Neural progenitor cell (in vitro differentiated cells): ENCODE measurements at places on chromosomes 7 and 10.

- DNase-seq: no peak
These were observed 75.0 kb downstream of the LANCL2 start for GRCh38 chr7:55440040-55440690.

DNA sequence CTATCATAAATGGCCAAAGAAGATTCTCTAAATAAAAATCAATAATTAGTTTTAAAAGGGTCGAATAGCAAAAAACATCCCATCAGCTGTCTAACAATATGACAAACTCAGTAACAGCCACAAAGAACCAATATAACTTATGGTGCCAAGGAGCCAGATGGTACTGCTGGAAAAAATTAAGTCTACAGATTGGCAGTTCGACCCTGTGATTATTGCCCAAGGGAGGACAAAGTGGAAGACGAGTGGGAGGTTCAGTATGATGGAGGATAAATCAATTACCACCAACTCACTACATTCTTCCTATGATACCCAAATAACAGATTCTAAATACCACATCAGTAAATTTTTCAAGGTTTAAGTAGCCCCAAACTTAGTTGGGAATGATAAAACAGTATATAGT lies 49.0 kb downstream of the SKAP2 start:
- DNase-seq: no peak

GRCh38 chr7:18555120-18555519 lies 59.6 kb downstream of the HDAC9 start:
- DNase-seq: no peak

DNA sequence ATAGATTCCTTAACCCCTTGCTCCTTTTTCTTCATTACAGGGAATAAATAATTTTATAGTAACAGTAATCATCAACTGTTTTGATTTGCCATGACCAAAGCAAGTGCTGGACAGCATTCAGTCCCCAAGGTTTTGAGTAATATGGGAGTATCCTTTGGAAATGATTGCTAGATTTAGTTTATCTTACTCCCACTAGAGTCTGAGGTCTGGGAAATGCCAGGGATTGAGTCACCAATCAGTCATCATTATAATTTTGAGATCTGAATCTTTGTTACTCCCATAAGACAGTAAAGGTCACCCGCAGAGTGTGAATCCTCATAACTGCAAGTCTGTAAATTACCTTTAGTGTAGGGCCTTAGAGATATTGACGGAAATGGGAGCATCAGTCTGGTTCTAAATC lies 133.7 kb upstream of the SEMA3E start:
- DNase-seq: no peak

GRCh38 chr7:155981703-155982102 lies 169.4 kb upstream of the SHH start:
- DNase-seq: no peak

- no peak for DNase-seq
These were observed 912.2 kb downstream of the GRID1 start for GRCh38 chr10:85454386-85454785.

DNA sequence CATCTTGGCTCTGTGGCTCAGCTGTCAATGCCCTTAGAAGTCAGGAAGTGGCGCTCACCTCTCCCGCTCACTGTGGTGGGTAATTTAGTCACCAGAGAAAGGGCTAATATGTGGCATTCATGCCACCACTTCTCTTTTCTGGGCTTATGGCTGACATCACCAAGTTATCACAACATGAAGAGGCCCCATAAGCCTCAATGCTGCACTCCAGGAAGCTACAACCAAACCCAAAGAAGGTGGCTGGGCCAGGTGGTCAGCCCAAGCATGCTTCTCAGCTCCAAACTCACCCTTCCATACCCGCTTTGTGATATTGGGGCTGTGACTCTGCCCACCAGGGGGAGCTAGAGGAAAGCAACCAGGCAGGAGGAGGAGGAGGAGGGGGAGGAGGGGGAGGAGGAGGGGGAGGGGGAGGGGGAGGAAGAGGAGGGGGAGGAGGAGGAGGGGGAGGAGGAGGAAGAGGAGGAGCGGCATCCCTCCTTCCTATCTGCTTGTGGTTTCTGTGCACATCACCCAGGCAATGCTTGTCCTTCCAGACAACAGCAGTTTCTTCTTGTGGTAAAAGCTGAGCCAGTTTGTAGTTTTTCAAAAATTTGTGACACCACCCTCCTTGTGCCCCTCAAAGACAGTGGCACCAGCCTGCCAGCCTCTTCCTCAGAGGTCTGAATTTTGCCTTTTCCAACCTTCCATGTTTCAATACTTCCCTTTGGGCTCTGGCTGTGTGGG lies 42.1 kb downstream of the CYP26A1 start:
- DNase-seq: peak; percentile 73
